ENCODE measurements at places on chromosomes 6 and 20.

DNA sequence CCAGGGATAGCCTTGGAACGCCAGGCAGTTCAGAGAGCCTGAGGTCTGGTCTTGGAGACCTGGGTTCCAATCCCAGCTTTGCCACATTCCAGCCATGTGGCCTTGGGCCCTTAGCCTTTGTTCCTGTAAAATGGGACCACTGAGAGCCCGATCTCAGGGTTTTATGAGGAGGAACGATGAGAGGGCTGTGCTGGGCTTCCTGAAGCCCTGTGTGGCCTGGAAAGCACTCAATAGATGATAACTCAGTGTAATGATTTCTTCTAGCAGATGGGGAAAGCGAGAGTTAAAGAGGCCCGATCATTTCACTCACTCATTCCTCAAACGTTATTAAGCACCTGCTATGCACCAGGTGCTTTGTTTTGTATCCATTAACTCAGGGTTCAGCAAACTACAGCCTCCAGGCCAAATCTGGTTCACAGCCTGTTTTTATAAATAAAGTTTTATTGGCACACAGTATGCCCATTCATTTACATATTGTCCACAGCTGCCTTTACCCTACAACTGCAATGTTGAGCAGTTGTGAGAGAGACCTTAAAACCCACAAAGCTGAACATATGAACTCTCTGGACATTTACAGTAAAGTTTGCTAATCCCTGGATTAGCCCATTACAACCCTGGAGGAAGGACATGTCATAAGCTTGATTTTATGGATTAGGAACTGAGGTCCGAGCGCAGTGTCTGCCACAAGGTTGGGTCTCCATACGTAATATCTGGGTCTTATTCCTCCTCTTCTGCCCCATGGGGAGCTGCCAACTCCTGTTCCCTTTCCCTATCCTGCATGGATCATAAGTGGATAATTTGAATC, 90.4 kb downstream of the CEBPB start:
- DNase-seq = no peak

DNA sequence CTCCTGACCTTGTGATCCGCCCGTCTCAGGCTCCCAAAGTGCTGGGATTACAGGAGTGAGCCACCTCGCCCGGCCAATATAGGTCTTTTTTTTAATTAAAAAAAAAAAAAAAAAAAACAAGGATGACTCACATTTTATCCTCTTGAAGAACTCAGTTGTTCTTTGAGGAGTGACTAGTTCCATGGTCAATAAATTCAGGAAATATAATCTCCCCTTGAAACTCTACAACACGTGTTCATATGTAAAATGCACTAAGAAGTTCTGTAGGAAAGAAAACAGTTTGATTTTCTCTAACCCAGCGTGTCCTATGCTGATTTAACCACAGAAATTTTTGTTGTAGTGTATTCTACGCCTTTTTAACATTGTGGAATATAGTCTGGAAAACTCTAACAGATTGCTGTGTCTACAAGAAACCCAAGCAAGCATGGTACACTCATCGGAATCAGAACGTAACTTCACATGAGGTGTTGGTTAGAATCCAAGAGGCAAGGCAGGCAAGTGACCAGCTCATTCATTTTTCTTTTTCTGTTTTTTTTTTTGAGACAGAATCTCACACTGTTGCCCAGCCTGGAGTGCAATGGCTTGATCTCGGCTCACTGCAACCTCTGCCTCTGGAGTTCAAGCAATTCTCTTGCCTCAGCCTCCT, 79.0 kb upstream of the ZNF217 start:
- no peak for DNase-seq

DNA sequence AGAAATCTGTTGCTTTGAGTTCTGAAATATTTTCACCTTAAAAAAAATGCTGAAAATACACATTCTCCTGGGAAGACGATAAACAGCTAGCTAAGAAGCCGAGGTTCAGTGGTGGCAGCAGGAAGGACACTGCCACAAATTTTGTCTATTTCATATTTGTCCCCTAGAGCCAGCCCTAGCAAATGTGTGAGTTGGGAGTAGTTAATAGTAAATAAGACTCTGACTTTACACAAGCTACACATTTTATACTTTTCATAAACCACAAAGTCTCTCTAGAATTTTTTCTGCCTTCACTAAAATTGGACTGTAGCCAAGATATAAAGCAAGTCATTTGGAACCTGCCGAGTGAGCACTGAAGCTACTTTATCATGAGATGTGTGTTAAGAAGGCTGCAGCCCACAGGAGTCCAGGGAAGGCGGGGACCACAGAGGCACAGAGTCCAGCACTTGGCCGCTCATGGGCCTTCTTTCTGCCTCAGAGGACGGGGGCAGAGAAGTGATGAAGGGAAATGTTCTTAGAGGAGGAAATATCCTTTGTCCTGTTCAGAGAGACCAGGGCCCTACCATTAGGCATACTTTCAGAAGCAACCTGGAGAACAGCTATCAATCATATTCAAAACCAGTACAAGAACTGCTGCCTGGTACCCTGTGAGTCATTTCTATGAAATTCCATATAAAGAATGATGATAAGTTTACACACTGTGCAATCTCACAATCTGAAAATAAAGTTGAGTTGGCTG, 241.7 kb upstream of the TAB2 start:
- DNase-seq = peak; percentile 32

GRCh38 chr6:56695702-56696101, 53.0 kb upstream of the DST start:
- no peak for DNase-seq

DNA sequence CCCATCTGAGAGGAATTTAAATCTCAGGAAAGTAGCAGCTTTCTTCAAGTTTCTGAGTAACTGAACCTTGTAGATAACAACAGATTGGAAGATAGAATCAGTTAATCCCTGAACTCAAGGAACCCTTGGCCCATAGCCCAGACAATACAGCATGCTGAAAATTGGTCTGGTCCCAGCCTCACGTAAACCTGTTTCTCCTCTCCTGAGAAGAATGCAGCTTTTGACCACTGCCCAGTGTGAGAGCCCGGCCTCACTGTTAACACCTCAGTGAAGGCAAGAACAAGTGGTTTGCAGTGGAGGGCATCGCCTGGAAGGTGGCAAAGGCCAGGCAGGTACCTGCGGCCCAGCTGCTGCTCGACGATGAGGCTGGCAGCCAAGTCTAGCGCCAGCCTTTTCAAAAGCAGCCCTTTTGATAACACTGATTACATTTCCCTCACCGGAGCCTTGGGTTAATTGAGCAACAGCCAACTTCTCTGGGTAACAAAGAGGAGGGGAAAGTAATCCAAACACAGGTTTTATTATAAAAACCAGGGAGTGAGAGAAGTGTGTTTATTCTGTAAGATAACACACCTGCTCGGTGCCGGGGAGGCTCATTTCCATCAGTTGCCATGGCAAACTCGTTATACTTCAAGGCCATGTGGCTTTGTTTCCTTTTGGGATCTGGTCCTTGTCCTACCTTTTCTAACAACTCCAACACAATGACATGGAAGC, 54.0 kb downstream of the TRAF3IP2 start:
- no peak for DNase-seq

DNA sequence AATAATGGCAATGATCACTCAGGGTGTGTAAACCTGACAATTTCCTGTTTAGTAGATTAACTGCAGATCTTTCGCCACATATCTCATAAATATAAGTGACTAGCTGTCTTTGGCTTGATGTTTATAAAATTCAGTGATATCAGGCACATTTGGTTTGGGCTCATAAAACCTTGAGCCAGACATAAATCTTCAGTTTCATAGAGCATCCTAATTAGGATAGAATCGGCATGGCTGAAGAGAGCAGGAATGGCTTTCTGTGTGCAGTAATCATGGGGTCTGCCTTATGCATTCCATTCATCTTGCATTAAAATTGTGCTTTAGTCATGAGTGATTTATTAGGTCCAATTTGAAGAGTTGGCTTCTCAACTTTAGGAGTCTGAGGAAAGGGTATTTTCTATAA, 27.2 kb downstream of the AIG1 start:
- no peak for DNase-seq

- no peak for DNase-seq
Measured at GRCh38 chr20:51801122-51801822, 1.0 kb downstream of the SALL4 start.

GRCh38 chr6:67131827-67132226, 1424.8 kb upstream of the EYS start:
- DNase-seq = no peak

- no peak for DNase-seq
Measured at GRCh38 chr6:127340171-127340570, 3.2 kb downstream of the ECHDC1 start.

GRCh38 chr6:9252799-9253198, 817.5 kb upstream of the SLC35B3 start:
- DNase-seq = no peak

DNA sequence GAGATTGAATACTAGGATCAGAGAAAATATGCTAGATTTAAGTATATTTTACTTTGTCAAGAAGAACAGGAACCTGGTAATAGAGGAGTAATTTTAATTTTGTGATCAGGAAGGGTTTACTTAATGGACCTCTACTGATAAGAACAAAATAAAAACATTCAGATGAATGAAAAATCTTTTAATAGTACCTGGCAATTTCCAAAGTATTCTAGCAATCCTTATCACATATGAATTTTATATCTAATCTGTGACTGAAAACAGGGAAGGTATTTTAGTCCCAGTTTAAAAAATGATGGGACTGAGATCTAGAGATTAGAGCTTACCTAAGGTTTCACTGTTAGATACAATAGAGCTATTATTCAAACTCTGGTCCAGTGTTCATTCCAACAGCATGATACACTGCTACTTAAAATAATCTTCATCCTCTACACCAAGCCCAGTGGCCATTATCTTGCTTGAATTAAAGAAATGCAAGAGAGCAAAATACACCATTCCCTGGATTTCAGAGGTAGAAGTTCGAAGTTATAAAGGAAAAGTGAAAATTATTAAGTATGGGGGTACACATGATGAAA, 13.5 kb downstream of the SLC17A5 start:
- no peak for DNase-seq

- no peak for DNase-seq
Measured at GRCh38 chr20:37931153-37931922, 28.4 kb downstream of the VSTM2L start.

DNA sequence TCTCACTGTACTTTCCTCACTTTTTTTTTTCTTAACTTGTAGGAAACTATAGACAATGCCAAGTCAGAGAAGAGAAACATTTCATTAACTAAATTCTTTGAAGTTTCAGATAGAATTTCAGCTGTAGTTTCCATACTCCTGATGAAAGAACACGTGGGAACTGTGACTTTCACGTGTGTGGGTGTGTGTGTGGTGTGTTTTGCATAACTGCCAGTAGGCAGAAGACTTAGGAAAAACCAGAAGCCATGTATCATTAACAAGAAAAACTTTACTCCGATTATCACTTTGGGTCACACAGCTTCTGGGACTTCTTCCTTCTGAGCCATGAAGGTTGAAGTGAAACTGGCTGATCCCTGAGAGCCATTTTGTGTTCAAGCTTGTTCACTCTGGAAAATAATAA, 483.3 kb downstream of the TFAP2B start:
- no peak for DNase-seq

GRCh38 chr6:63546697-63547096, 25.6 kb upstream of the LOC128125822 start:
- no peak for DNase-seq

- DNase-seq = no peak
Measured at GRCh38 chr6:44342489-44342888, at the start of gene SPATS1. TSS of gene SPATS1 (plus strand) at chr6:44342650. CDS start at chr6:44343096, 446 bp downstream.

DNA sequence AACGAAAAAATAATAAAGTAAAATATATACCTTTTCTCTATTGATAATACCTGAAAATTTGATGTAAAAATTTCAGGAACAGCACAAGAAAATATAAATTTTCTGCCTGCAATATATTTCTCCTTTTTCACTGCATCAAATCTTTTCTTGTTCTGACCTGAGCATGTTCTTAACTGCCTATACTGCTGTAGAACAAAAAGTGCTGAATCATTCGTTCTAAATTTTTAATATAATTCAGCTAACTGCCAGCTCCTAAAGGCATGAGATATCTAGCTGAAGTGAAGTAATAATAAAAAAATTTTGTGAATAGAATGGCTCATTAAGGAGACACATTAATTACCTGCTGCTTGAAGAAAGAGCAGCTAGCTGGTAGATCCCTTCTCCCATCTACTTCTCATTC, 188.6 kb upstream of the FKBP1C start:
- no peak for DNase-seq

DNA sequence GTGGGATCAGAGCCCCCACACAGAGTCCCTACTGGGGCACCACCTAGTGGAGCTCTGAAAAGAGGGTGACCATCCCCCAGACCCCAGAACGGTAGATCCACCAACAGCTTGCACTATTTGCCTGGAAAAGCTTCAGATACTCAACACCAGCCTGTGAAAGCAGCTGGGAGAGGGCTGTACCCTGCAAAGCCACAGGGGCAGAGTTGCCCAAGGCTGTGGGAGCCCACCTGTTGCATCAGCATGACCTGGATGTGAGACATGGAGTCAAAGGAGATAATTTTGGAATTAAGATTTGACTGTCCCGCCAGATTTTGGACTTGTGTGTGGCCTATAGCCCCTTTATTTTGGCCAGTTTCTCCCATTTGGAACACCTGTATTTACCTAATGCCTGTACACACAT, 260.4 kb downstream of the TBX18 start:
- DNase-seq = no peak

DNA sequence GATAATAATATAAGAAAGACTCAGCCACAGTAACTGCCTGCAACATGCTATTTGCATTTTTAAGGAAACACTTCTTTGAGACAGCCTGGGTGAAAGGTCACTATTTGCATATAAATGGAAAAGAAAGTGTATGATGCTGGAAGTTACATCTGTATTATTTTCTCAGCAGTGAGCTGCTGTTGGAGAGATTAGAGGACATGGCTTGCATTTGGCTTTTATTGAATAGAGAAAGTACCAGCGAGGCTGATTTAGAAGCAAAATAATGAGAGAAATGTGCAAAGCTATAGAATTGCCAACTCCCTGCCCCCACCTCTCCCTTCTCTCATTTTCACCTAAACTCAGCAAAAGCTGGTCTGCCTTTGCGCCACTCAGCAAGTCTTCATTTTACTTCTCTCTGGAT, 12.7 kb downstream of the MYT1 start:
- DNase-seq = no peak

GRCh38 chr20:10433014-10433622, 904 bp downstream of the MKKS start:
- DNase-seq = no peak

- no peak for DNase-seq
Measured at GRCh38 chr6:116156405-116157326, 30.7 kb upstream of the COL10A1 start.

- DNase-seq = peak; percentile 77
Measured at GRCh38 chr6:16698997-16699868, 62.0 kb downstream of the ATXN1 start.

Data from CD4-positive, alpha-beta T cell treated with Interleukin-2 at 100 ng/mL for 4 hours (primary cell).